ENCODE measurements at places on chromosomes 3 and 15.

DNA sequence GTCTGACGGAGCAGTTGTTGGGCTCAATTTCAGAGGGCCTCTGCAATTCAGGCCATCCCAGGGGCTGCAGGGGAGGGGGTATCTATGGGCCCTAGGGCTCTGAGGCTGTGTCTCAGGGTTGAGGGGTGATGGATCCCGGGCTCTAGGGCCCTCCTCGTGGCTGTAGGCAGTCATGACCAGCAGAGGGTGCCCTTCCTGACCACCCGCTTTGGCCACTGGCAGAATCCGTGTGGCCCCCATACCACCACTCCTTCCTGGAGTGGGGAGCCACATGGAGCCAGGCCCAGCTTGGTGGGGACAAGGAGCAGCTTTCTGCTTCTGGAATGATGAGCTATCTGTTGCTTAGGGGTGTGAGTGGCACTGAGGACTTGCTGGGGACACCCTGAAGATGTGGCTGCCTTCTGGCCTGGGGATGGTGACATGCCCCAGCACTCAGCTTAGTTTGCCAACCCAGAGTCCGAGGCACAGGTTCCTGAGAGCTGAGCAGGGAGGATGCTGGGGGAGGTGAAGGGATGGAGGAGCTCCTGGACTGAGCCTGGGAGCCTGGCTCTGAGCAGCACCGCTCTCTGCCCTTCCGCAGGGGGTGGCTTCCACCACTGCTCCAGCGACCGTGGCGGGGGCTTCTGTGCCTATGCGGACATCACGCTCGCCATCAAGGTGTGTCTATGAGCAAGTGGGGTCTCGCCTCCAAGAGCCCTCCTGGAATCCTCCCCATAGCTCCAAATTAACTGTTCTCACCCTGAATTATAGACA is 20.2 kb downstream of the HDAC11 start:
- DNase-seq, result no peak

DNA sequence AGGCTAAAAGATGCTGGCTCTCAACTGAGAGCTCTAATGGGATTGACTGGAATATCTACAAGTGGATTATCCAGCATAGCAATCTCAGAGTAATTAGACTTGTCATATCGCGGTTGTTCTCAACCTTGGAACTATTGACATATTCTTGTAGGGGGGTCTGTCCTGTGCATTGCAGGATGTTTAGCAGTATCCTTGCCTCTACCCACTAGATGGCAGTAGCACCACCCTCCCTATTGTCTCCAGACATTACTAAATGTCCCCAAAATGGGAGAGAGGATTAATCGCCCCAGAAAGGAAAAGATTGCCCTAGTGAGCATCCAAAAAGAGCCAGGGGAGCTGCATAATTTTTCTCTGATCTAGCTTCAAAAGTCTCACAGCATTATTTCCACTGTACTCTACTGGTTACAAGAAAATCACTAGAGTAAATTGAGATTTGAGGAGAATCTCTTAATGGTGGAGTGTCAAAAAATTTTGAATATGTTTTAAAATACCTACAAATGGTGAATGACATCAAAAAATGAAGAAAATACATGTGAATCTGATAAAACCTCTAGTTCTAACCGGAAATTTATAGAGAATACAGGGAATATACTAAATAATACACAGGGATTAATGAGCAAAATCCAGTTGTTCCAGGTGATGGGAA is 388.2 kb upstream of the AGTR1 start:
- no peak for DNase-seq

GRCh38 chr3:105490045-105490444 is 123.3 kb downstream of the ALCAM start:
- no peak for DNase-seq

DNA sequence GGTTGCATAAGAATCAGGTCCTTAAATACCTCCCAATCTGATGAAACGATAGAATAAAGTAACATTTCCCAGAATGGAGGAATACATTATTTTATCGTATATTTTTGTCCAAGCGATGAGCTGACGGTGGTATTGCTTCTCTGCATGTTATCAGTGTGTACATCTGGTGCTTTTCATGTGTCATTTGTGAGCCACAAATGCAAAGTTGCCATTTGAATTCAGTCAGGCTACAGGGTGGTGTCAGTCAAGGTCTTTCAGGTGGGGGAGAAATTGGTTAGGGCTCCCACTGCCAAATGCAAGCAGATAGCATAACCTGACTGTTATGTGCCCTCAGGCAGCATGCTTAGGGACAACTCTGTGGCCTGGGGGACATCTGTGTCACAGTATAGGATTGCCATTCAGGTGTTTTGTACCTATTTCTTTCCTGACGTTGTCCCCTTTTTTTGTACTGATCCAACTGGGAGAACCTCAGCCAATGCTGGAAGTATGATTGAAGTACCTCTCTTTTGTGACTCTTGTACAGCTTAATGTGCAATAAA is 26.5 kb upstream of the TIMP4 start:
- no peak for DNase-seq

DNA sequence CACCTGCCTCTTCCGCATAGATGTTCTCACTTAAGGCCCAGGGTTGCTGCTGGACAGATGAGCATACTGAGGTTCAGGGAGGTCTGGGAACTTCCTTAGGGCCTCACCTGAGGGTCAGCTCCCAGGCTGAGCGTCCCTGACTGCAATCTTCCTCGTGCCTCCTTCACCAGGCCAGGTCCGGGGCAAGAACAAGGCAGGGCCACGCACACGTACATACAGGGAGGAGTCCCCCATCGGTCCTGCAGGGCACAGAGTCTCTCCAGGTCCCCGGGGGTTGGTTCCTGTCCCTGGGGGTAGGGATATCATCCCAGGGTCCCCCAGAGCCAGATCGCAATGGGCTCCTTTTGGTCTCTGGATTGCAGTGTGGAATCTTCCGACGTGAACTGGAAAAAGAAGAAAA is 130.1 kb downstream of the LRRK1 start:
- no peak for DNase-seq

- no peak for DNase-seq
Measured at GRCh38 chr3:183400352-183400751, 28.1 kb downstream of the MCF2L2 start.

DNA sequence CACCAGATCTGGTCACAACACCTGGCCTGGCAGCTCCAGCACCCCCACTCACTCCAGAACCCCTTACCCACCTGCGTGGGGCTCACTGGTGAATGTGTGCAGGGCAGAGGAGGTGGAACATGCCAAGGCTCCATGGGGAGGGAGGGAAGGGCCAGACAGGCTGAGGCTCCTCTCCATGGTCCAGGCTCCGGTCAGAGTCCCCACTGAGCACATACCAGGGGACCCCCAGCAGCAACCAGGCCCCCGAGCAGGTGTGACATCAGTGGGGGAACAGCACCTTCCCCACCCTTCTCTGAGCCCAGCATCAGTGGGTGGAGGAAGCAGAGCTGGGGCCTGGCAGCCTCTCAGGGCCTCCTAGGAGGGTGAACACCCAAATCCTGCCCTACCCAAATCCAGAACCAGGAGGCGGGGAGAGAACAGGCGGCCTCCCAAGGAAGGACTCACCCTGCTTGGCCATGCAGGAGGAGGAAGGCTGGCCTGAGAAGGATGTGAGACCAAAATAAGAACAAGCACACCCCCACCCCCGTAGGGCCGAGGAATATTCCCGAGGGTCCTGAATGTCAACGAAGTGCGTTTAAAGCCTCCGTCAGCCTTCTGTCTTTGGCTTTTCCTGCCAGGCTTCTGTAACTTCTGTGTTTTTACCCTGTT is 1.1 kb upstream of the GP9 start:
- no peak for DNase-seq

- no peak for DNase-seq
Measured at GRCh38 chr3:52920841-52921240, 23.5 kb upstream of the STIMATE start.

GRCh38 chr15:78321041-78321570 is 19.0 kb upstream of the CRABP1 start:
- no peak for DNase-seq

GRCh38 chr3:56253941-56254665 is 214.2 kb downstream of the ERC2 start:
- no peak for DNase-seq

DNA sequence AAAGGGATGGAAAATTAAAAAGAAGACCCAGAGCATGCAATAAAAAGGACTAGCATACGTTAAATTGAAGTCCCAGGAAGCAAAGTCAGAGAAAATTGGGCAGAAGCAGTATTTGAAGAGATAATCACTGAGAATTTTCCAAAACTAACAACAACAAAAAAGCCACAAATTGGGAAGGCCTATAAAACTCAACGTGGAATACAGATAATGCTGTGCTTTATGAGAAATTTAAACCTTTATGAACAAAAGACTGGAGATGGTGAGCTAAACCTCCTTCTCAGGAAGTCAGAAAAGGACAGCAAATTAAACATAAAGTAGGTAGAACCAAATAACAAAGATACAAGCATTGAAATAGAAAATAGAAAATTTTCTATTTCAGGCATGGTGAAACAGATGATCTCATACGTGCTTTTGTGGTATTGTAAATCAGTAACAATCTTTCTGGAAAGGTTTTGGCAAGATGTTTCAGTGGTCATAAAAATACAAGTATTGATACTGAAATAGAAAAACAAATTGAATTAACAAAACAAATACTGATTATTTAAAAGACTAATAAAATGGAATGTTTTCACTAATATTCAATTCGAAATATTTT is 55.6 kb downstream of the LYSMD4 start:
- no peak for DNase-seq

GRCh38 chr3:71162221-71162620 is 421.3 kb downstream of the FOXP1 start:
- DNase-seq, result no peak

DNA sequence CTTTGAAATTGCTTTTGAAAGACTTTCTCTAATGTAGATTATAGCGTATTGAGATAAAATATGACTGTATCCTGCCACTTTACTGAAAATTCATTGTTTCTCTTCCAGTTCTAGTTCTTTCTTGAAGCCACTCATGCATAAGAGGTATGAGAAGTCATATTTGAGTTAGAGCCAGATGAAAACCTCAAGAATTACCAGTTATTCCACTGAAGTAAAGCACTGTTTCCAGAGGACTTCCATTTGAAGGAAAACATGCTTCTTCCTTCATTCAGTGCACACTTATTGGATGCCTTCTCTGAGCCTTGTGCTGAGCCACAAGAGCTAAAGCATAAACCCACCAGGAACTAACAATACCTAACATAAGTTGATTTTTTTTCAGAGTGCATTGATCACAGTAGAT is 513.4 kb downstream of the ZNF385D start:
- DNase-seq, result no peak

DNA sequence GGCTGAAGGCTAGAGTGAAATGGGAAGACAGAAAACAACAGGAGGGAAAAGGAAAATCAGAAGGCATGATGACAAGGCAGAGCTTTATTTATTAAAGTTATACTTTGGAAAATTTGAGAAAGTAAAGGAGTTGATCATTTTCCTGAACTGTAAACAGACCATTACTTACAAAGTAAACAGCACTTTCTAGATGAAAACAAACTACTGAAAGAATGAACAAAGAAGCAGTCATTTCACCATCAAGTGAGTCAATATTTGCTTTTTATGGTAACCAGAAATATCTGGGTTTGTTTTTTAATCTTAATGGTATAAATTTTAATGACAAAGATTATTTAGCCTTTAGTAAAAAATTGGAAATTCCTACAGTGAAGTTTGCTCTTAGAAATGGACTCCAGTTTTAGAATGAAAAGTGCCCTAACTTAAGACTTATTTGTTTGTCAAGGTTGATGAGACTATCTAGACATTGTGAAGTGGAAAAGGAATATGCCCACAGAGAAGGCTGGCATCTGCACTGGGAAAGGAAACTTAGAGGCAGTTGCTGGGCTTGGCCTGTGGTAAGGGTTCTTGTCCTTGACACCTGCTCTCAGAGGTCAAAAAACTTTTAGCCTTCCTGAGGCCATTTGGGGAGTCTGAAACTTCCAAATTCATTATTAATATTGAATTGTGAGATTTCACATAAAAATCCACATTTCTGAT is 47.2 kb downstream of the SPTSSB start:
- DNase-seq, result no peak

DNA sequence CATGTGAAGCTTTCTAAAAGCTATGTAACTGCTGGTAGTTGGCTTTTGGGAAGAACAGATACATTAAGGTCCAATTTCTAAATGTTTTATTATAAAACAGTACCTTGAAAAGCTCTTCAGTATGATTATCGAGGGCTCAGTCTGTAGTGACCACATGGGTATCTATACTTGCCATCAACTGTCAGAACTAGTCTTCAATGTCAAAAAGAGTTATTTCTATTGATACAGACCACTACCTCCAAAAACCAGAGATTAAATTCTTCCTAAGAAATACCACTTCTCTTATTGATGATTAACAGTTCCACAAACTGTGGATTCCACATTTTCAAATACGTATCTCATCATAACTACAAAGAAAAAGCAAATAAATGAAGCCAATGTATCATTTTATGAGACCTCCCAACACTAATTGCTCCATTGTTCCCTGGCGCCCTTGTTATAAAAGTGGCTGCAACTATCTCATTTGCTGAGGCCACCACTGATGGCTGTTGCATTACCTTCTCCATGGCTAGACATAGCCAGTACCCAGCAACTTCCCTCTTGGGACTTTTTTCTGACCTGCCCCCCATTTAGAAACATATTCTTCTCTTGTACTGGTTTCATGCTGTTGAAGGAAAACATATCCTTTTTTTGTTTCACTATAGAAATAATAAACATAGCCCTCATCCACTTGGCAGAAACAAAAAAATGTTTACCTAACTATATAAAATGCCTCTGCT is 33.9 kb upstream of the MBNL1 start:
- no peak for DNase-seq

GRCh38 chr15:65414841-65415621 is 7.7 kb downstream of the IGDCC4 start:
- DNase-seq, result no peak

- no peak for DNase-seq
Measured at GRCh38 chr3:187994221-187995042, 159.5 kb upstream of the LPP start.

DNA sequence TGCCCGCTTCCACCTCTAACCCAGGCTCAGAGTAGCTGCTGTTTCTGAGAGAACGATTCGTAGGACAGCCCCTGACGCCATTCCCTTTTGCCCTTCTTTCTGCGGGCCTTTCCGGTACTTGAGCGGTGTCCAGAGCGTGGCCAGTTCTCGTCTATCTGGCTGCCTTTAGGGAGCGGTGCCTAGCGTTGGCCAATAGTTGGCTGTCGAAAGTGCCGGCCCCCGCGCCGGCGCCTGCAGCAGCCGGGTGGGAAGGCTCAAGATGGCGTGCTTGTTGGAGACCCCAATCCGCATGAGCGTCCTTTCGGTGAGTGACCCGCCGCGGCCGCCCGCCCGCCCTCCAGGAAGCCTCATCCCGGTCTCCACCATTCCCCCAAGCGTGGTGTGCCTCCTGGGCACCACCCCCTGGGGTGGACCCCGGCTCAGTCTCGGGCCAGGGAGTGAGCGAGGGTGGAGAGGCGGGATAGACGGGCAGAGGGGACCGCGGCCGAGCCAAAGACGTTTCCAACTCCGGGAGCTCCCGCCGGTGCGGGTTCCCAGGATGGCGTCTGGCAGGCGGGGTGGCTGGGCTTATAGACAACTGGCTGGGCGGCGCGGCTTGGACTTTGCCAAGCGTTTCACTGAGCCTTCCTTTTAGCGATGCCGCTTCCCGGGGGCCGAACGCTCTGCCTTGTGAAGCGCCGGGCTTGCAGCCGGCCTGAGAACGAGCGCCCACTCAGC is at the start of gene ARMC8:
Gene ARMC8 (plus strand): TSS at position 6 of the 717 bp plus-strand sequence. CDS start 254 bp downstream, at position 260.
- peak; percentile 21 for DNase-seq

GRCh38 chr3:3086239-3086638 is 23.9 kb downstream of the IL5RA start:
- no peak for DNase-seq
